ENCODE measurements at places on chromosomes 3 and 15.

- no peak for DNase-seq
Observed at GRCh38 chr3:134908271-134908670, 113.2 kb downstream of the EPHB1 start.

DNA sequence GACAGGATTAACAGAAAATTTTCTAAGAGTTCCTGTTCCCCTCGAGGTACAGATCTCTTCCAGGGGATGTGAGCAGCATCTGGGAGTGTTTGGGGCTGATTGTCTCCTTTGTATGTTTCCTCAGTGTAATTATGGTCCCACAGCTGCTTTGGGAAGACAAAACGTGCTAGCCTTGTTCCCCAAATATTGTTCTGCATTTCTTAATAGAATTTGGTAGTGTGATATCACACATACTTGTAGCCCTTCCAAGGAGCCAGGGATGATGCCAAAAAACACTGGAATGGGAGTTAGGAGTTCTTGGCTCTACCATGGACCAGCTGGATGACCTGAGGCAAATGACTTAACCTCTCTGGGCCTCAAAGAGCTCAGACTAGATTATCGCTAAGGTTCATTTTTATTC lies 19.0 kb upstream of the AGBL1 start:
- no peak for DNase-seq

- DNase-seq, result no peak
Observed at GRCh38 chr15:63915209-63915872, 81.6 kb upstream of the HERC1 start.

DNA sequence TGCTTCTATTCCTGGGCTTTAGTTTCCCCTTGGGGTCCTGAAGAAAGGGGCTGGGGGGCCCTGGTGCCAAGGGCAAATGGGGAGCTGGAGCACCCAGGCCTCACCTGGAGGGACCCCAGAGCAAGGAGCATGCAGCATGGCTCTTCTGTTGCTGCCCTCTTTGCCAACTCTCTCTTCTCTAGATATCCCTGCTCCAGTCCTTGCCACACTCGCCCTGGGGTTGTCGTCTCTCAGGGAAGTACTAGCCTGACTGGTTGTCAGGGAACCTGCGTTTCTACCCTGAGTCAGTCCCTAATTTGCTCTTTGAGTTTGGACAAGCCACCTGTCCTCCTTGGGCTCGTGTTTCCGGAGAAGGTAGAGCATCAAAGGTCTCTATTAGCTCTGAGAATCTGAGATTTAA lies 63.7 kb upstream of the UBE2Q2 start:
- no peak for DNase-seq

- no peak for DNase-seq
Observed at GRCh38 chr15:42150219-42150970, 6.0 kb downstream of the PLA2G4F start.

Data from CD4-positive, alpha-beta T cell treated with Interleukin-21 for 1 hour (primary cell).